ENCODE measurements at places on chromosomes 4 and X.

DNA sequence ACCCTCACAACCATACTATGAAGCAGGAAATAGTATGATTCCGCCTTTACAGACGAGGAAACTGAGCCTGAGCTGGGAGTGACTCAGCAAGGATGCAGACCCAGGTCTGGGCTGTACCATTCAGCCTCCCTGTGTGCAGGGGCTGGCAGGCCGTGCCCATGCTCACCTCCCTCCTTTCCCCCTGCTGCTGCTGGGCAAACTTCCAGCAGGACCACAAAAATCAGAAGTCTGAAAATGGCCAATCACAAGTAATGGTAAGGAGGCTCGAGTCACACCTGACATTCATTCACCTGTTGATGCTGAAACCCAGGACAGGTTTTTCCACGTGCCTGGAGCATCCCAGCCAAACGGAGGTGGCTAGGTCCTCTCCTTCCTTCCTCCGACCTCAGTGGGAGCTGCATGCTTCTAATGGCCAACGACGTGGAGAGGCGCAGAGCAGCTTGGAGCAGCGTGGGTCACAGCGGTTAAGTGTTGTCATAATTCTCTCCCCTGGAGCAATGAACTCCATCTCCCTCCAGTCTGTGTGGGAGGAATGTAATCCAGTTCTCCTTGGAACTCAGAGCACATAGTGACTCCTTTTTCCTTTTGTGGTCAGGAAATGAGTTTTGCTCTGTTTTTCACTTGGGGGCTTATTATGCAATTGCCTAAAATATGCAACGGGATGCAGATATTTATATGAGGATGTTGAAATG is 371.7 kb downstream of the BCOR start:
- DNase-seq: no peak

DNA sequence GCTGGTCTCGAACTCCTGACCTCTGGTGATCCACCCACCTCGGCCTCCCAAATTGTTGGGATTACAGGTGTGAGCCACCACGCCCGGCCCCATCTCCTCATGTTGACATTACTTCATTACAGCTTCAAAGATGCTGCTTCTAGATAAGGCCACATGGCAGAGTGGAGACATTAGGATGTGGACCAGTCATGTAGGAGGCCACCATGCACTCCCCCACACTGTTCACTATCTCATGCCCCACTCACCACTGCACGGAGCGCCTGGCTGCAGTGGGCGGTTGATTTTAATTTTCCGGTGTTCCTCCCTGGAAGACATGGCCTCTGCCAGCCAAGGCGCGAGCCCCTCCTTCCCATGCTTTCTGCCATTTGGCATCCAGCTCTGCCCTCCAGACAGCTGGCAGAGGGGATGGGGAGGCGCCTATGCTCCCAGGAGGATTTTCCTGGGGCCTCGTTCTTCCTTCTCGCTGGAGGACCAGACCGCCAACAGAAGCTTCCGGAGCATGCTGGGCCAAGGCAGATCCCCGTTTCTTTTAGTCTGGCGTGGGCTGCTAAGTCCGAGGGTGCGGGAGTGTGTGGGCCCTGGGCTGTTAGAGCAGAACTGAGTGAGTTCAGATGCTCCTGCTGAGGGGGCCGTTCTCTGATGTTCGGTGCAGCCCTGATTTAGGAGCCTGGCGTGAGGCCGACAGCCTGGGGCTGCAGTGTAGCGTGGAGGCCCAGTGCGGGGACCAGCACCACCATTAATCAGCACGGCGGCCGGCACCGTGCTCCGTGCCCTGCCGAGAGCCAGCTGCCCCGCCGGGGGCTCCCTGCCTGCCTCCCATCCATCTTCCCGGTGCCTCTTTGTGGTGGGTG is 93.1 kb downstream of the SORCS2 start:
- DNase-seq: no peak

DNA sequence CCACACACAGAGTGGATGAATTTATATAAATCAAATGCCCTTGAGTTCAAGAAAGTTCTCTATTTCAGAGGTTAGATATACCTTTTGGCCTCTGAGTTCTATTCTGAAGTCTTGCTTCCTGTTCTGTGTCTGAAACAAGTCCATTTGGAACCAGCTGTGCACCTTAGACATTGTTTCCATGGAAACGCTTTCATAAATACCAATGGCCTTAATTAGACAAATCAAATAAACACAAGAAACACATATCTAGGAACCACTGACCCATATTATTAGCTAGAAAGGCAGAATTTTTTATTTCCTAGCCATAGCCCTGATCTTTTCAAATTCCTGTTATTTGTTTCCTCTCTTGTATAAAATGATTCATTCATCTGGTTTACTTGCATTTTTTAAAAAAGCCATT is 8.4 kb upstream of the C4orf54 start:
- no peak for DNase-seq

DNA sequence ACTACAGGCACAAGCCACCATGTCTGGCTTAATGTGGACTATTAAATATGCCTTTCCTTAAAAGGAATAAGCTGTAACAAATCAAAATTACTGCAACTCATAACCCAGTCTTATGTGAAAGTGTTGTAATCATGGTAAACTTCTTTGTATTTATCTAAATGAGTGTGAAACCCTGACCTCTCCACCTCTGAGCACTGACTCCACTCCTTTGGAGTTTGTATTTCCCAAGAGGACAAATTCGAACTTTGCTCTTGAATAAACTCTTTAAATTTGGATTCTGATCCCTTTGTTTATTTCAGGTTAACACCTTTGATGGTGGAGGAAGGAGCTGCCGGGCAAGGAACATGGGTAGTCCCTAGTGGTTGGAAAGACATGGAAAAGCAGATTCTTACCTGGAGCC is 48.3 kb upstream of the FAM9A start:
- DNase-seq: no peak

DNA sequence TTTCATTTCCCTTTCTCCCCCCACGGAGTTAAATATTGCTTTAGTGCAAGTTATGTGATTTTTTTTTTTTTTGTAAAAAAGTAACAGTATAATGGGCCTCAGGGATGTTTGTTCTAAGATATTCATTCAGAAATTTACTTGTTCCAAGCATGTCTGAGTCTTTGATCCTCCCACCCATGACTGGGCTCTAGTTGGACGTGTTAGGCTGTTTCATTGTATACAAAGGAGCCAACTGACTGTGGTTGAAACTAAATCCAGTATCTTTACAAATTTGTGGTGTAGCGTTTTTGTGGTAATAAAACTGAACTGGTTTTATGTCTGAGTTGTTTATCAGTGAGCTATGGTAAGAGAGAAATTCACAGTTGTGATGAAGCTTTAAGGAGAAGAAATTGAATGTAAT is 74.1 kb downstream of the DOCK11 start:
- DNase-seq: no peak

DNA sequence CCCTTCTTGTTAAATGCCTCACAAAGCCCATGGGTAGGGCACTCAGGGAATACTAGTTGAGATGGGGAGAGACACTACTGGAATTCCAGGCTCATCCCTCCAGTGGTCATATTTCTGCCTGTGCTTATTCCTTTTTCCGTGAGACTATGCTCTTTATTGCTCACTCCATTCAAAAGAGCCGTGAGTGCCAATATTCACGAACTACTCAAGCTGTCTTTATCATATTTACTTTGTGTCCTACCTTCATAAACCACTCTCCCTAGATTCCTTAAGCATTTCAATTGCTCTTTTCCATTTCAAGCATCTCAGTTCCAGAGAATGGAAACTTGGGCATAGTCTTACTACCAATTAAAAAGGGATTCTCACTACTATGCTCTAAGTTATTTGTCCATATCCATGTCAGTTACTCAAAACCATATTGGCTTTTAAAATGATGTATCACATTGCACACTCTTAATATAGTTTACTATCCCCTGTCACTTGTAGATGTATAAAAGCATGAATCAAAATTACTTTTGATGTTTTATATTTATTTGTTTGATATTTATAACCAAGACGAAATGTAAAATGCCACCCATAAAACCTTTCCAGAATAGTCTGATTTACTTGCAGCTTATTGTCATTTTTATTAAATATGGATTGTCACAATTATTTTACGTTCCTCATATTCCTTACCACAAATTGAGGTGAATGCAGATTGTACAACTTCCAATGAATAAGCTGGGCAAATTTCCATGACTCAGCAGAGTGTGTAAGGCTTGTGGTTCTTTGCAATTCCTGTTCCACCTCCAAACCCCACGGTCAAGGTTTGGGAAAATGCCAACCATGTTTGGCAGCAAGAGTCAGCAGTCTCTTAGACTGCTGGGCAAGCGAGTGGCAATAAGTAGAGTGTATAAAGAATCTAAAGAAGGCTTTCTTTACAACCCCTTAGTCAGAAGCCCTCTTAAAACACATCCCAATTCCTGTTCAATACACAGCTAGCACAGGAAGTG is 24.4 kb downstream of the ENOX2 start:
- DNase-seq: peak; percentile 32

DNA sequence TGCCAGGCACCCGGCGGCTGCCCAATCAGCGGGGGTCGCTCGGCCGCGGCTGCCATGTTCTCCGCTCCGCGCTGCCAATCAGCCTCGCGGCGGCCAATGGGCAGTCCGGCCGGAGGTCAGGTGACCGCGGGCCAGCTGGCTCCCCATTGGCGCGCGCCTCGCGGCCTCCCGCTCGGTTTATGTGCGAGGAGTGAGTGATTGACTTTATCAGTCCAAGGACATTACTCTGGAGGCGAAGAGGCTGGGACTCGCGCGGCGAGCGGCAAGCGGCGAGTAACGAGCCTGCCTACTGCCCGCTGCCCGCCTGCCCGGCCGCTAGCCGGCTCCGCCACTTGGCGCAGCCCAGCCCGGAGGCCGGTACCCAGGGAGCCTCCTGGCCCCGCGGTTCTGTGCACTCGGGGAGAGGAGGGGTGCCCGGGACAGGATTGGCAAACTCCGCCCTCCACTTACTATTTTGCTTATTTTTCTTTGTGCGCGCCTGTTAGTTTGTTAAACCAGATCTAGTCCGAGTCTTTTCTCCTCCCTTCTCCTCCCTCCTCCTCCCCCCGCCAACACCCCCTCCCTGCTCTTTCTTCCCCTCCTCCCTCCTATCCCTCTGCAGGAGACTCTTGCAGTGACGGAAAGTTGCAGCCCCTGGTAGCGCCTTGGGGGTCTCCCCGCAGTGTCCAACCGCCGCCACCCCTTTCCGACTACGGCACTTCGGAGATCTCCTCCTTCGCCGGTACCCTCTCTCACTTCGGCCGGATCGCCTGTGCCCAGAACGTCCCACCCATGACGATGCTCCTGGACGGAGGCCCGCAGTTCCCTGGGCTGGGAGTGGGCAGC is at the start of gene ZIC3:
TSS of gene ZIC3 (plus strand) at position 207 of the 825 bp plus-strand sequence. CDS start at position 772, 565 bp downstream.
- peak; percentile 21 for DNase-seq

GRCh38 chrX:78375894-78376293 is 48.5 kb upstream of the CYSLTR1 start:
- no peak for DNase-seq

- peak; percentile 29 for DNase-seq
These were observed 16.2 kb downstream of the ZFYVE28 start for GRCh38 chr4:2402048-2402842.

GRCh38 chr4:75769036-75769435 is 44.7 kb downstream of the USO1 start:
- no peak for DNase-seq

DNA sequence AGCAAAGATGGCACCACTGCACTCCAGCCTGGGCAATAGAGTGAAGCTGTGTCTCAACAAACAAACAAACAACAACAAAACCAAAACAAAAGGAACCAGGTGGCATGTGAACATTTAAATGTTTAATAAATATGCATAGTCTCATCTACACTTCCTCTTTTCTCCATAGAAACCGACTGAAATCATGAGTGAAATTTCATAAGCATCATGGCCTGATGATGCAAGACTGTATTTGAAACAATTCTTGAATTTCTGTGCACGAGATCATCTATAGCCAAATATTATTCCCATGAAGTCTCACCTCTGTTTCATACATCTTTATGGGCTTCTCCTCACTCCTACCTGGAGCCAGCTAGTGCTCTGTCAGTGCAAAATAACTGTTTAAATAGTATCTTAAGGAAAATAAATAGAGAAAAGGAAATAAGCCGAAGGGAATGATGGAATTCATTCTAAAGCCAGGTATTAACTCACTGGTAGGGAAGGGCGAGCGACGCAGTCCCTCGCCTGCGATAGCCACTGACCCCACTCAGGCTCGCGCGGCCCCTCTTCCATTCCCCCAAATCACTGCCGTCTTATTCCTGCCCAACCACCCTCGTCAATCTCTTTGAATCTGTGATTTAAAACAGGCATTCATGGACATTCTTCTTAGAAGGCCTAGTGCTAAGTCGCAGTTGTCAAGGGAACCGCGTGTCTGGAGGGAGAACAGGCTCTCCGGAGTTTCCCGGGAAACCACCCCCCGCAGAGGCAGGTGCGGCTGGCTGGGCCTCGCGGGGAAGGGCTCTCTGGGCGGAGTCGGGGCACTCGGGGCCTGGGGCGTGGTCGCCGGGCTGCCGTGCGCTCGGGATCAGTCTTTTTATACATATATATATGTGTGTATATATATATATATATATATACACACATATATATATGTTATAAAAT is 52.4 kb upstream of the TRIM2 start:
- peak; percentile 40 for DNase-seq

- no peak for DNase-seq
These were observed 37.1 kb downstream of the FSTL5 start for GRCh38 chr4:162126729-162127128.

DNA sequence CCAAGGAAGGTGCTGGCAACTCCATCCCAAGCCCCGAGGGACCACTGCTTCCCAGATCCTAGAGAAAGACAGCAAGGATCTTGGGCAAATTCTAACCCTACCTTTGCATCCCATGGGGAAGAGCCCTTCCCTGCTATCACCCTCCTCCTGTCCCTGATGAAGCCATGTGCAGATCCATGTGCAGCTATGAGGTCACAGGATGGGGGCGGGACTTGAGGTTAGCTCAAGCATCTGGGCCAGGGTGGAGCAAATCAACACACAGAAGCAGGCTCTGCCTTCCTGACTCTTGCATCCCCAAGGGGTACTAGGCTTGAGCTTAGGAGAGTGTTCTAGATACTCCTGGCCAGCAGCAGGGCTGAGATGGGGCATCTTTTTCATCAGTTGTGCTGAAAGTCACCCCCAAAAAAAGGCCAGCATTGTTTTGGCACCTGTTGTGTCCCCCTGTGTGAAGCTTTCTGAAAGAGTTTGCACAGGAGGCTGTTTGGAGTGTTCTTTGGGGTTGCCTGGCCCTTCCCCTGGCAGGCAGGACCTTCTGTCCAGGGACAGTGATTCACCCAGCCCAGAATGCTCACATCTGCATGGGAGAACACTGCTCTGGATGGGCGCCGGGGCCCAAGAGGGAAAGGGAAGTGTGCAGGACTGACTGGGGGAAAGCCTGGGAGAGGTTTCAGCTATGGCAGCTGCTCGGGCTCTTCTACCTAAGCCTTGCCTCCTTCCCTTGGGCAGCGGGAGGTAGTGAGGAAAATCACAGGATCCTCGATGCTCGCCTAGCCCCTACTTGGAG is 50.8 kb downstream of the PRPS1 start:
- DNase-seq: no peak

- no peak for DNase-seq
These were observed 938.3 kb upstream of the IGFBP7 start for GRCh38 chr4:58048491-58048890.

GRCh38 chrX:20412871-20413486 is 146.3 kb upstream of the RPS6KA3 start:
- no peak for DNase-seq
